Muscle of back (tissue), 13 donors: ENCODE measurements at places on chromosomes 1 and 21. TPM values are rescaled to one million over a fixed set of nuclear protein-coding genes. Genes with fewer than 3 reads are reported as not detected.

GRCh38 chr1:225485226-225485625 is 57.4 kb upstream of the LBR start:
- no peak for DNase-seq

Gene LCE1C
- polyA plus RNA-seq: not detected

DNA sequence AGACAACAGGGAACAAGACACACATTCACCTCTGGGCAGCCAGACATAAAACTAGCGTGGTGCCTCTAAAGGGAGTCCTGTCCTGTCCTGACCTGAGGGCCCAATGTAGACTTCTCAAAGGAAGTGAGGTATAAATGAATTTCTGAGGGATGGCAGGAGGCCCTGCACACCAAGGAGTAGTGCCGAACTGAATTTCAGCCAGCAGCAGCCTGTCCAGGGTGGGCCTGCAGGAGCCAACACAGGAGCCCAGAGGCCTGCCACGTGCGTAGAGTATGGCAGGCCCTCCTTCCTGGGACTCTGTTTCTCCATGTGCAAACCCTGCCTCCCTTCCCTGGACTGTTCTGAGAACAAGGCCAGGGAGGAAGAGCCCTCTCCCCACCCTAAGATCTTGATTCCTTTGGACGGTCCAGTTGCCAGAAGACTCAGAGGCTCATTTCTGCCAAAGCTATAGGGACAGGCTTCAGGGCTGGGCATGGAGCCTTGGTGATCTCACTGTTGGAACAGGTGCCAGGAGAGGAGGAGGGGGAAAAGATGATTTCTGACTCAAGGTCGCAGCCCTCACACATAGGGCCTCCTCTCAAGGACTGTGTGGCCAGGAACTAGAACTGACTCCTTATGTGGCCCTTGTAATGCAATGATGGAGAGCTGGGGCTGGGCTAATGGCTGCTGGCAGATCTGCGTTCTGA is 1.8 kb upstream of the FABP3 start:
- DNase-seq: peak; percentile 93

Gene MAP3K21
- 0.24 TPM for polyA plus RNA-seq

- DNase-seq: no peak
Measured at GRCh38 chr1:67224856-67225255, 58.6 kb downstream of the IL23R start.

Gene SPATA45
- not detected for polyA plus RNA-seq

- DNase-seq: no peak
Measured at GRCh38 chr1:43585557-43585956, 54.9 kb downstream of the PTPRF start.

Gene TIE1
- polyA plus RNA-seq: 38.9 TPM

Gene GJA5
- 29.5 TPM for polyA plus RNA-seq

DNA sequence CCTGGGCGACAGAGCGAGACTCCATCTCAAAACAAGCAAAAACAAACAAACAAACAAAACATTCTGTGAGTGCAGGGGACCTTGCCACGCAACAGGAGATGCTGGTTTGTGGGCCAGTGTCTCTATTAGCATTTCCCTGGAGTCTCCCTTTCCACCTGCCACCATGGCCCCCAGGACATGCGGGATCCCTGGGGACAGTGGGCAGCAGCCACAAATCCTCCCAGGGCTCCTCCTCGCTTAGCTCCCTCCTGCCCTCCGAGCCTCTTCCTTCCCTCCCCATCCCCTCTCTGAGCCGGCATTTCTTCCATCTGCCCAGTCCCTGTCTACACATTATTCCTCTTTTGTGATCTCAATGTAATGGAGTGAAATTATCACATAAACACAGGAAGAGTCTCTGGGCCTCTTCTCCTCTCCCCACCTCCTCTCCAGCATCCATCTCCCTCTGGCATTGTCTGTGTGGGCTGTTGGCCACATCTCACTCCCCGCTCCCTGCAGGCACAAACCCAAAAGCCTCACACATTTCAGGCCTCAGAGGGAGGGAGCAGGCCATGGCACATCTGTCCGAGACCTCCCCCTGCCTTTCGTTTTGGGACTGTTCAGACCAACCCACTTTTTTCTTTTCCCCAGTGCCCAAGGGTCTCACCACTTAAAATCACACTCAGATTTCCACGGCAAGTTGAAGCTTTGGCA is 144.3 kb downstream of the MIS18A start:
- peak; percentile 60 for DNase-seq

Gene RIMKLA
- polyA plus RNA-seq: 1.5 TPM

DNA sequence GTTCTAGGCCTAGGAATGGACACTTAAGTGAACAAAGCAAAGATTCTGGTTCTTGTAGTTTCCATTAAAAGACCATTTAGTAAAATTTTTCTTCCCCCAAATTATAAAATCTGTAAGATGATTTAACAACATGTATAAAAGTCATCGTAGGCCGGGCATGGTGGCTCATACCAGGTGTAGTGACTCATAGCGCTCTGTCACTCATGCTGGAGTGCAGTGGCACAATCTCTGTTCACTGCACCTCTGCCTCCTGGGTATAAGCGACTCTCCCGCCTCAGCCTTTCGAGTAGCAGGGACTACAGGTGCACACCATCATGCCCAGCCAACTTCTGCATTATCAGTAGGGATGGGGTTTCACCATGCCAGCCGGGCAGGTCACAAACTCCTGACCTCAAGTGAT is 9.1 kb downstream of the ASPM start:
- DNase-seq: no peak

- peak; percentile 55 for DNase-seq
Measured at GRCh38 chr1:155050560-155051341, at the start of gene ADAM15. Gene ADAM15, plus strand, starts transcription at chr1:155051316. Its CDS starts 71 bp downstream, at chr1:155051387.

DNA sequence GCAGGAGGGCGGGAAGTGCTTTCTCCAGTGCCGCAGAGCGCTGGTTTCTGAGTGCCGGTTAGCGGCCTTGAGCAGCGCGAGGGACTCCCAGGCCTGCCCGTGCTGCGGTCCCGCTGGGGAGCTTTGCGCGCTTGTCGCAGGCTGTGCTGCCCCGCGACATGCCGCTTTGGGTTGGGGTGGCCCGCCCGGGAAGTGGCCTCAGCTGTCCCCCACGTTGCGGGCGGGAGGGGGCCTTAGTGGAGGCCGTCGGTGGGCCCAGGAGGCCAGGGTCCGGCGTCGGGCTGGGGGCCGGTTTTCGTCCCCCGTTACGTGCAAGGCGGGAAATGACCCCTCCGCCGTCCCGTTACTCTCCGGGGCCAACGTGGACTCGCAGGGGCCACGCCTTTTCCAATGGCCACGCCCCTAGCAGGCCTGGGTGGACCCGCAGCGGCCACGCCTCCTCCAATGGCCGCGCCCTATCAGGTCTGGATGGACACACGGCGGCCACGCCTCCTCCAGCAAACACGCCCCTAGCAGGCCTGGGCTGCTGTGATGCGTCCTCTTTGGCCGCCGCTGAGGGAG is 977 bp upstream of the C1orf174 start:
- peak; percentile 97 for DNase-seq
